ENCODE measurements at places on chromosomes 11 and 22. TPM values are rescaled to one million over a fixed set of nuclear protein-coding genes. Genes with fewer than 3 reads are reported as not detected.

DNA sequence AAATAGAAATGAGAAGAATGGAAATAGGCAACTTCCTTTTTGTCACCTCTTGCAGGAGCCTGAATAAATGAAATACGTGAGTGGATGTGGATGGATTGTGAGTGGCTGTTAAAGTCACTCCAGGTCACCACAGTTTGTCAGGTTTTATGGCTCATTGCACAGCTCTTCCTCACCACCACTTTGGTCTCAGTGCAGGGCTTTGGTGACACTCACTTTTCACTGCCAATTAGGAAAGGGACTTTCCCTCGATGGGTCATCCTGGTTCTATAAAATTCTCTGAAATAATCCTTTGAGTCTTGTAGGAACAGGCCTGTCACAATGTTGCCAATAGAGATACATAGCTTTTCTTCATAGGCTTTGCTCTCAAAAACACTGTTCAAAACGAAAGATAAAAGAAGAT is 172.4 kb upstream of the C11orf87 start:
- no peak for DNase-seq

DNA sequence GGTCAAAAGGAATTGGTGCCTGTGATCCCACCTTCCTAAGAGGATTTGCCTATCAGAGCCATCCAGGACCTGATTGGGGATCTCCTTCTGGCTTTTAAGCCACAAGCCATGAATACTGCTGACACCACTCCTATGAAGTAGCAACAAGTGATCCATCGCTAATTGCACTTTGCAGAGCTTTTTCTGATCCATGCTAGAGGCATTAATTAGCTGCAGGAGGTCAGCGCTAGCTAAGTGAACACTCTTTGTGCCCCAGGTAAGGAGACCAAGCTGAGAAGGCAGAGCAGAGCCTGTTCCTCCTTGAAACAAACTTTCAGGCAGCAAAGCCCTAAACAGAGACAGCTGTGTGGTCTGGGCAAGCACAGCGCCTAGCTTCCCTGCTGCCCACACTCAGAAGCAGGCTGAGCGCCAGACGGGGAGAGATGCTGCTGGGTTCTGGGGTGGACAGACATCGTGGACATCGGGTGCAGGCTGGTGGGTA is 122.2 kb downstream of the ABTB2 start:
- DNase-seq, result no peak

DNA sequence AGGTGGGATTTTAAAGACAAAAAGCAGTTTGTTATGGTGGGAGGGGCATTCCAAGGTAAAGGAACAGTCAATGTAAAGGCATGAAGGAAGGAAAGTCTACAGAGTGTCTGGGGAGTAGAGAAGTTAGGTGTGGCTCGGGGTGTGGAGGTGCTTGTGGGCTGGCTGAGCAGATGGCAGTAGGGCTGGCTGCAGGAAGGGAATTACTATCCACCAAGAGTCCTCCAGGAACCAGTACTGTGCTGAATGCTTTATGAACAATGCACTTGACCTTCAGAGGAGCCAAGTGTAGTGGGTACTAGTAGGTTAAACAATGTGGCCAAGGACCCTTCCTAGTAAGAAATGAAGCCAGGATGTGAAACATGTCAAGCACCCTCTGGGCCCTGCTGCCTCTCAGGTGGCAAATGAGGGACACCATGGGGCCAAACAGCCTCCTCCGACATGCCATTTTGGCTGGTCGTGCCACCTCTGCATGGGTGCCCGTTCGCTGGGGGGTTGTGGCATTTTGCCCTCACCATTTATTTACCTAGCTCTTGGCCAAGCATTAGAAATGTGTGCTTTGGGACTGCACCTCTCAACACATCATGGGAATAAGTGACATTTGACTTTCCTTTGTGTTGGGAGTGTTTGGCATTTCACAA is 123.6 kb upstream of the TENM4 start:
- DNase-seq, result no peak

DNA sequence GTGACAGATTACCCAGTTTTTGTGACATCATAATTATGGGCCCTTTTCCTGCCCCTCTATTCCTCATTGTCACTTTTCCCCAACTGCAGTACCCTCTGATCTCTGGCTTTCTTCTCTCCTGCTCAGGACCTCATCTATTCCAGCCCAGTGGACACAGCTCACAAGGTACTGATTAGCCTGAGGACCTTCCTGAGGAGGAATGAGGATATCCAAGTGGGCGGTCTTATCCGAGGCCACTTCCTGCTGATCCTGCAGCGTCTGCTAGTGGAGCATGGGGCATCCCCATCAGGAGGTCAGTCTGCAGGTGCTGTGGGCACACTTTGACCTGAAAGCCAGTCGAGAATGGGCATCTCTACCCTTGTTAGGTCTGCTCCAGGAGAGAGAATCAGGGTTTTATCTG is 24.5 kb upstream of the CCDC134 start:
- DNase-seq, result no peak

GRCh38 chr11:68329536-68329935 is 17.1 kb downstream of the LRP5 start:
- no peak for DNase-seq

DNA sequence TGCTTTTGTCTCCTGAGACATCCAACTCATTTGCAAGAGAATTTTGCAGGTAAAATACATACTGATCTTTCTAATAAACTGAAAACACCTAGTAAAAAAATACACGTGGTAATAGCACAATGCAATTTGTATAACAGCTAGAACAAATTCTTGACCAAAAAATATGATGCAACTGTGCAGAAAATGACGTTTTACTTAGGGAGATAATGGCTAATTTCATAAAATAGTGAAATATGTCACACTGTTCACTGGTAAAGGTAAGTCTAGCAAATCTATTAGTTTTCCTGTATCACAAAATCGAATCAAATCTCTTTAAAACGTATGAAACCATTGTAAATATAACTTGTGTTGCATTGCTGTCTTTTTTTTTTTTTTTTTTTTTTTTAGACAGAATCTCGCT is 130.0 kb downstream of the VPREB1 start:
- DNase-seq, result no peak

Gene KRTAP5-7
- polyA plus RNA-seq, result 0.32 TPM

DNA sequence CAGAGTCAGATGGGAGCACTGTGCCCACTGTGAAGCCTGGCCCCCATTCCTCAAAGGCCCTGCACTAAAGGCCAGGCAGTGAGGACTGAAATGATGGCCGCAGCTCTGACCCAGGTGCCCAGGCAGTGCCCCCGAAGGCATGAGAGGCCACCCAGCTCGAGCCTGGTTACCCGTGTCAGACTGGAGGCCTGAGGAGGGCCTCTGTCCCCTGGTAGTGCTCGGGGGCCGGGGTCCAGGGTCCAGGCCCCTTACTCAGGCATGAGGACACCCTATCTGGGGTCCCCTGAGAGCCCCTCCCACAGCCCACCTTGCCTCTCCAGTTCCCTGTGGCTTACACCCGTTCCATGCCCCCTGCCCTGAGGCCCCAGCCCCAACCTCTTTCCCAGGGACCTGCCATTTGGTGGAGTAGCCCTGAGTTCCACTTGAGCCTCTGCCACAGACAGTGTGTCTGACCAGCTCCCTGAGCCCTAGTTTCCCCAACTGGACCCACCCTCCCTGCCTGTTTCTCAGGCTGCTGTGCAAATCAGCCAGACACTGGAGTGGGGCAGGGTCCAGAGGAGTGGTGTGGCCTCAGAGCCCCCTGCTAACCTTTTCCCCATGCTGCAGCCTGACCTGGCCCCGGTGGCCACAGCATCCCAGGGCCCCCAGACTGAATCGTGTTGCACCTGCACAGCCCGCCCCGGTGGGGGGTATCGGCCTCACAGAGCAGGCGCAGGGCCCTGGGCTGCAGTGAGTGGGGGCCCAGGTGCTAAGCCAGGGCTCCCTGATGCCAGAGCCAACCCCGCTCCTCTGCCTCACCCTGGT is 10.8 kb upstream of the ANKRD13D start:
- DNase-seq, result no peak

Gene TOMM22
- 97.4 TPM for polyA plus RNA-seq

DNA sequence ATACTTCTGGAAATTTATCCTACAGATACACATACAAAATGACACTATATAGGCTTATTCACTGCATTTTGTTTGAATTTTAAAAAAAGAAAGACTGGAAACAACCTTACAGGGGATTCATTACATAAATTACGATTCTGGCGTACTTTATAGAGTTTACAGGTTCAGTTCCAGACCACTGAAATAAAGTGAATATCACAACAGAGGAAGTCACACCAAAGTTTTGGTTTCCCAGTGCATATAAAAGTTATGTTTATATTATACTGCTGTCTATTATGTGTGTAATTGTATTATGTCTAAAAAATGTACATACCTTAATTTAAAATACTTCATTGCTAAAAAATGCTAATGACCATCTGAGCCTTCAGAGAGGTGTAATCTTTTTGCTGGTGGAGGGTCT is 62.0 kb downstream of the EMSY start:
- no peak for DNase-seq

Gene MMP12
- 4.2 TPM for polyA plus RNA-seq

Gene OR8G1
- polyA plus RNA-seq, result not detected

DNA sequence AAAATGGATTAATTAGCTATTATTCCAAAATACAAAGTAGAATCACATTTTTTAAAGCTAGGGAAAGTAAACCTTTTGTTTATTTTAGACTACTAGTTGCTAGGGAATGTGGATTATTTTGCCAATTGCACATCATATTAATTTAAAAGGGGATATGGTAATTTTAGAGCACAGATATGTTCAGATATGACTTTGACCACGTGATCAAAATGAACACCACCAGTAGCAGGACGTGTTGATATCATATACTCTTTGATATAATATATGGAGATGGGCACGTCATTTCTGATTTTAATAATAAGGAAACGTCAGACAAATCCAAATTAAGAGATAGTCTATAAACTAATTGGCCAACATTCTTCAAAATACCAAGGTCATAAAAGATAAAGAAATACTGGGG is 1188.3 kb upstream of the CNTN5 start:
- DNase-seq, result no peak

Gene OR51B4
- 0.11 TPM for polyA plus RNA-seq

GRCh38 chr11:125514336-125515101 is 18.5 kb upstream of the FEZ1 start:
- no peak for DNase-seq

DNA sequence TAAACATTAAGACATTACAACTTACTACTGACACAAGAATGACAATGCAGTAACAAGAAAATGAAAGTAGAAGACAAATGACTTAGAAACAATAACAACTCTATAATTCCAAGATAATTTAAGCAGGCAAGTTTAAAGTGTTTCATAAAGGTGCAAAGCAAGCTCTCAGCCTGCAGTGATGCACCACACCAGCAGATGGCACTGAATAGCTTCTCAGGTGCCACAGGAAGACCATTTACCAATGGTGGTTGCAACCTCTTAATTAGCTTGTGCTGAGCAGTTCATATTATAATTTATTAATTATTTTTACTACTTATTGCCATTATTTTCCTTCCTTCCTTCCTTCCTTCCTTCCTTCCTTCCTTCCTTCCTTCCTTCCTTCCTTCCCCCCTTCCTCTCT is 60.6 kb downstream of the NXPE2 start:
- peak; percentile 4 for DNase-seq

GRCh38 chr11:313787-314553 is at the start of gene IFITM1:
TSS of gene IFITM1 (plus strand) at chr11:314040. CDS start at chr11:314171, 131 bp downstream.
- DNase-seq, result peak; percentile 88

- DNase-seq, result no peak
Measured at GRCh38 chr22:20111045-20111688, 4.7 kb upstream of the RANBP1 start.

DNA sequence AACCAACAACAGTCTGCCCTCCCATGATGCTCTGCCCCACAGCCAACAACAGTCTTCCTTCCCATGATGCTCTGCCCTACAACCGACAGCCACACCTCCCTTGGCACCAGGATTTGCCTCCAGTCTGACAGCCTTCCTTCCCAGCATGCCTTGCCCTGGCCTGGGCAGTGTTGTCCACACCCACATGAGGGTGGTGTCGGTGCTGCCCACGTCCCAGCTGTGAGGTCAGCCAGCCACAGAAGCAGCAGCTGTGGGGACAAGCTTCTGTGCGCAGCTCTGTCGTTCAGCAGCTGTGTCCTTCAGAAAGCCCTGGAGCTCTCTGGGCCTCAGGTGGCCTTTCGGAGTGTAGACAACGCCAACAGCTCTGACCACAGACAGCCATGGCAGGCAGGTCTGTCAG is 1378.9 kb downstream of the BRD1 start:
- DNase-seq, result no peak

Gene PNPLA5
- polyA plus RNA-seq, result 0.18 TPM

- no peak for DNase-seq
Measured at GRCh38 chr11:129996113-129996870, 6.3 kb downstream of the PRDM10 start.

DNA sequence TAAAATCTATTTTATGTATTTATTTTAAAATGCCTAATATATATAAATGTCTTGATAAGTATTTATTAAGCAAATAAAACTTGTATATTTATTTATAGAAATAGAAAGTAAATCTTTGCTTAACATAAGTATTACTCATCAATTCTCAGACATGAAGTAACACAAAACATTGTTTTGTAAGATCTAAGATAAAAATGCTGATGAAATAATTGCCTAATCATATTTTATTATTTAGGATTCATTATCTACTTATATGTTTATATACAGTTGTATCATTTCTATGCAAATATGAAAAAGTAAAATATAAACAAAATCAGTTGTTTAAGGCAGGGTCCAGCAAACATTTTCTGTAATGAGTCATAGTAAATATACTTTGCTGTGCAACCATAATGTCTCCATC is 507.8 kb upstream of the CNTN5 start:
- no peak for DNase-seq

DNA sequence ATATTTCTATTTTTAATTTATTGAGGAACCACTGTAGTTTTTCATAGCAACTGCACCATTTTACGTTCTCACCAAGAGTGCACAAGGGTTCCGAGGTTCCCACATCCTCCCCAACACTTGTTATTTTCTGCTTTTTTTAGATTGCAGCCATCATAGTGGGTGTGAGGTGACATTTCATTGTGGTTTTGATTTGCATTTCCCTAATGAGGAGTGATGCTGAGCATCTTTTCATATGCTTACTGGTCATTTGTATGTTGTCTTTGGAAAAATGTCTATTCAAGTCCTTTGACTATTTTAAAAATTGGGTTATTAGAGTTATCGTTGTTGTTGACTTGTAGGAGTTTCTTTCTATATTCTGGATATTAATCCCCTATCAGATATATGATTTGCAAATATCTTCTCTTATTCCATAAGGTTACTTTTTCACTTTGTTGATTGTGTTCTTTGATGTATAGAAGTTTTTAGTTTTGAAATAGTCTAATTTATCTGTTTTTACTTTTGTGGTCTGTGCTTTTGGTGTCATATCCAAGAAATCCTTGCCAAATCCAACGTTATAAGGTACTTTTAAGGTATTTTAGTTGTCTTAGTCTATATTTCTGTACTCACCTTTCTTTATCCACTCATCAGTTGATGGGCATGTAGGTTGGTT is 9.0 kb downstream of the NEAT1 start:
- DNase-seq, result no peak
